Esophagus squamous epithelium (tissue), 5 donors: ENCODE measurements at places on chromosomes 11 and 22. TPM values are rescaled to one million over a fixed set of nuclear protein-coding genes. Genes with fewer than 3 reads are reported as not detected.

GRM5 gene
- total RNA-seq, result 0.09 TPM

DGCR6 gene
- total RNA-seq, result 3.1 TPM

SHISA8 gene
- not detected for total RNA-seq

NCF4 gene
- total RNA-seq, result 15.1 TPM

GAL3ST1 gene
- 1.1 TPM for total RNA-seq

PGA5 gene
- total RNA-seq, result not detected

LRRC51 gene
- total RNA-seq, result 2.8 TPM

VPS37C gene
- total RNA-seq, result 18.3 TPM

SEPTIN3 gene
- total RNA-seq, result 0.49 TPM

OR52A1 gene
- not detected for total RNA-seq
